ENCODE measurements at places on chromosomes 3 and 15. TPM values are rescaled to one million over a fixed set of nuclear protein-coding genes. Genes with fewer than 3 reads are reported as not detected.

- no peak for DNase-seq
These were observed 60.7 kb downstream of the TBC1D2B start for GRCh38 chr15:78016860-78017259.

DNA sequence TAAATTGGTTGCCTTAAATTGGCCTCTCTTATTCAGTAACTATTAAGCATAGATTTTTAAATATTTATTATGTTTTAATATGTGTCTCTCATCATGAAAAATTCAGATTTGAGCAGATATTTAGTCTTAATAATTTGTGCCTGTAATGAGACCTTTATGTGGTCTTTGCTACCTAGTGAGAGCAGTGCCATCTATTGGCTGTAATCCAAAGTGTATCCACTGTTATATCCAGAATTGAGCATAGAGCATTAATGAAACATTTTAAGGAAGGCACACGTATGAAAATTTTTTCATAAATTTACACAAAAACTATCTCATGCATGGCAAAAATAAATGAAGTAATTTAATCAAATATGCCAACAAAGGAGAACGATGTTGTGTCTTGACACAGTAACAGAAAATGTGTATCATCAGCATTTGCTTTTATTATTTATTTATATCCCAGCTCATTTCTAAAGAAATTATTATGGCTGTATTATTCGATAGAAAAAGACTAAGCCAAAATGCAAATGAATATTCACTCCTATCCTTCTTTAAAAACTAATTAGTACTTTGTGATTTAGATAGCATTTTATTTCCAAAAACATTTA, 203.5 kb downstream of the RSRC1 start:
- DNase-seq, result peak; percentile 48

- no peak for DNase-seq
These were observed 33.0 kb downstream of the CHDH start for GRCh38 chr3:53813229-53813628.

- DNase-seq, result no peak
These were observed 32.7 kb downstream of the WDR76 start for GRCh38 chr15:43859546-43859945.

DNA sequence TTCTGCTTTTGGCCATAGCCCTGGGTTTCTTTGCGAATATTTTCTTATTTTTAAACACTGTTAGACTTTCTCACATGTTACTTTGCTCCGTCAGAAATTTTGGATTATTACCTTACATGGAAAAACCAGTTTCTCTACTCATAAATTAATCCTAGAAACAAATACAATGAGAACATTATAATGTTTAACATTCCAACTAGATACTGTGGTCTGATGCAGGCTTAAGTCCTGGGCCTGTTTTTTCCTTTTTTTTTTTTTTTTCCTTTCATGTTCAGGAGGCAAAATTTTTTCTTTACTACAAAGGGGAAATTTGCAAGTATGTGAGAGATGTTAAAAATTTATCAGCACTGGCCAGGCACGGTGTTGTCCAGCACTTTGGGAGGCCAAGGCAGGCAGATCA, 28.9 kb downstream of the POPDC2 start:
- no peak for DNase-seq

GRCh38 chr3:2944628-2945027, 165.5 kb downstream of the IL5RA start:
- DNase-seq, result no peak

GRCh38 chr15:88586401-88587162, 34.6 kb upstream of the AEN start:
- no peak for DNase-seq

GRCh38 chr3:129888771-129889170, 4.7 kb downstream of the TMCC1 start:
- peak; percentile 97 for DNase-seq

Gene GRAMD2A
- total RNA-seq, result not detected

Gene CCDC39
- not detected for total RNA-seq

Gene C2CD4A
- not detected for total RNA-seq

Gene MTFMT
- total RNA-seq, result 28.7 TPM

Gene SCG3
- not detected for total RNA-seq

Gene TOP2B
- 84.7 TPM for total RNA-seq

Gene ATP13A5
- not detected for total RNA-seq
